CD4-positive, alpha-beta T cell treated with Interleukin-15 for 1 hour (primary cell): ENCODE measurements at places on chromosomes 5 and 9.
A peak's percentile ranks its signal among the peaks of the same experiment; 100 is the strongest.

GRCh38 chr9:4501147-4501507 lies 10.9 kb downstream of the SLC1A1 start:
- no peak for DNase-seq

DNA sequence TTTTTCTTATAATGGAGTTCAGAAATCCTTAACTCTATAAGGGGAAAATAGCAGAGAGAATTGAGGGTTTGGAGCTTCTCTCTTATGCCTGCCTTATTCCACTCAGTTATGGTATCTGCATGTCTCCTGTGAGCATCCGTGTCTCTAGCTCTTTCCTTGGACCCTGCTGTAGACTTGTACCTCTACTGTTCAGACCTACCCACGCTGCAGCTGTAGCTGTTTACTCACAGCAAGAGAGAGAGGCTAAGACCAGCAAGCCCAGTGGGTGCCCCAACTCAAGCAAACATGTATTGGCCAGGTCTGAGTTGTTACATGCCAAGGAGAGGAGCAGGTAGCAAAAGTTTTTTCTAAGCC lies 7.1 kb upstream of the PCSK1 start:
- no peak for DNase-seq

GRCh38 chr9:126148994-126149393 lies 177.6 kb upstream of the MVB12B start:
- DNase-seq: no peak

DNA sequence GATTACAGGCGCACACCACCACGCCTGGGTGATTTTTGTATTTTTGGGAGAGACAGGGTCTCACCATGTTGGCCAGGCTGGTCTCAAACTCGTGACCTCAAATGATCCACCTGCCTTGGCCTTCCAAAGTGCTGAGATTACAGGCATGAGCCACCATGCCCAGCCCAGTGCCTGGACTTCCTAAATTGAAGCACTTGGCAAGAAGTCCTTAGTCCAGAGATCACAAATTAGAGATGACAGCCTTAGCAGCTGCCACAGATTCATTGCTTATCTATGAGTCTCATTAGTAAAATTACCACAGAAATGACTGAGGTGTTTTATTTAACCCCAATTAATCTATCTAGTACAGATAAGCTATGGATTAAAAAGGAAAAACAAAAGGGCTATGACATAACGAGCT lies 19.2 kb downstream of the EFCAB9 start:
- no peak for DNase-seq

DNA sequence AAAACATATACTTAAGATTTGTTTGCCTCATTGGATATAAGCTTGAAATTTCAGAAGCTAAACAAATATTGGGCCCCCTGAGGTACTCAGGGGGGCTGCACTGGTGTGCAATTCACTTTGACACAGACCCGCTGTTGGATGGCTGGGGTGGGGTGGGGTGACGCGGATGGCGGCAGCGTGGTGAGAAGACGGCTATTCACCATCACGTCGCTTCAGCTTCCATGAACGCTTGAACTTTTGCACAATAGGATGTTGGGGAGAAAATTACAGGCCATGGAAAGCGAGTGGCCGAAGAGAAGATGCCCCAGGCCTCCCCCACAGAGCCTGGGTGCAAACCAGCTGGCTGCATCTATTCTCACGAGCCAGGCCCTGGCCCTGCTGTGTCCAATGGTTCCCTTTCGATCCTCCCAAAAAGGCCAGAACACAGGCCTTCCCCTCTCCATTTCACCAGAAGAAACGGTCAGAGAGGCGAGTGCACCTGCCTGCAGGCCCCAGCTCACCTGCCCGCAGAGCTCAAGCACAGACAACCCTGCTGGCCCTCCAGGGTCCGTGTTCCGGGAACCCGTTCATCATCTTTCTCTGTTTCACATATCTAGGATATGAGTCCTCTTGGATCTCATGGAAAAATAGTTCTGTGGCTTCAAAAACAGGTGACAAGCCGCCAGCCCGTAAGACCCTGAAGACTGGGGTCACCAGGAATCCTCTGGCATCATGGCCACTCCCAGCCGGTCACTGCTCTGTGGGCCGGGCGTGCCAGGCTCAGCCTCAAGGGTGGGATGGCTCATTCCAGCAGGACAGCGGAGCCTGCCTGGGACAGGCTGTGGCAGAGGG lies 46.8 kb upstream of the SARDH start:
- no peak for DNase-seq

GRCh38 chr5:438481-438981 lies 4.4 kb upstream of the EXOC3 start:
- peak; percentile 12 for DNase-seq

- no peak for DNase-seq
These were observed 567.2 kb downstream of the SLCO4C1 start for GRCh38 chr5:101728933-101729332.

DNA sequence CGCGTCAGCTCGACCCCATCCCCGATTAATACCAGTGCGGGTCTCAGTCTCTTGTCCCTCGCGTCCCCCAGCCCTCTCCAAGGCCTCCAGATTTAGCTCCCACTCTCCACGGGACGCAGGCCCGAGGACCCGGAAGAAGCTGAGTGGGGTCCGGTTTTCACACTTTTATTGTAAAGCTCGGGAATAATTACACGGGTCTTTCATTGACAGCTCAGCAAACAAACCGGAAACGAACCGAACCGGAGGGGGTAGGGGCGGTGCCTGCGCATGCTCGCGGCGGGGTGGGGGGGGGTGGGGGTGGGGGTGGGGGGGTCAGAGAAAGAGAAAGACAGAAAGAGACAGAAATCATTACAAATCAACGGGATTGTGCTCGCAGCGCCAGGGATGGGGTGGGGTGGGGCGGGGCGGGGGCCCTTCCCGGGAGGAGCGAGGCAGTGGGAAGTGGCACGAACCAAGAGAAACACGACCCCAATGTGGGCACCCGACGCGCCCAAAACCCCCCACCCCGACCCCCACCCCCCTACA lies 27.9 kb downstream of the PCDH1 start:
- no peak for DNase-seq

GRCh38 chr5:172102913-172103626 lies 85.0 kb downstream of the STK10 start:
- no peak for DNase-seq

DNA sequence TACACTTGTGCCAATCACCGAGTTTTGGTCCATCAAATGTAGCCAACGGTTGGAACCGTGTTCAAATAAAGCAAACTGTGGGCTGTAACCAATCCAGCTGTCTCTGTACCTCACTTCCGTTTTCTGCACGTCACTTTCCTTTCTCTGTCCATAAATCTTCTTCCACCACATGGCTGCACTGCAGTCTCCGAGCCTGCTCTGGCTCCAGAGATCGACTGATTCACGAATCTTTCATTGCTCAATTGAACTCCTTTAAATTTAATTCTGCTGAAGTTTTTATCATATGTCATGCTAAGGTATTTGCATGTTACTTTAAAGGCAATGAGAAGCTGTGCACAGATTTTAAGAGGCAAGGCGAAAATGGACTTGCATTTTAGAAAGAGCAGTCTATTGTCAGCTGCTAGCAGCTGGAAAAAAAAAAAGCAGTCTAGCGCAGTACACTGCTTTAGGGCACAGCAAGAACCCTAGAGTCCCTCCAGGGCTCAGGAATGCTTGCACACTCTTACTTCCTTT lies 13.2 kb downstream of the TTC39B start:
- peak; percentile 19 for DNase-seq

- DNase-seq: peak; percentile 66
These were observed 57.0 kb downstream of the COL15A1 start for GRCh38 chr9:99000476-99001395.

DNA sequence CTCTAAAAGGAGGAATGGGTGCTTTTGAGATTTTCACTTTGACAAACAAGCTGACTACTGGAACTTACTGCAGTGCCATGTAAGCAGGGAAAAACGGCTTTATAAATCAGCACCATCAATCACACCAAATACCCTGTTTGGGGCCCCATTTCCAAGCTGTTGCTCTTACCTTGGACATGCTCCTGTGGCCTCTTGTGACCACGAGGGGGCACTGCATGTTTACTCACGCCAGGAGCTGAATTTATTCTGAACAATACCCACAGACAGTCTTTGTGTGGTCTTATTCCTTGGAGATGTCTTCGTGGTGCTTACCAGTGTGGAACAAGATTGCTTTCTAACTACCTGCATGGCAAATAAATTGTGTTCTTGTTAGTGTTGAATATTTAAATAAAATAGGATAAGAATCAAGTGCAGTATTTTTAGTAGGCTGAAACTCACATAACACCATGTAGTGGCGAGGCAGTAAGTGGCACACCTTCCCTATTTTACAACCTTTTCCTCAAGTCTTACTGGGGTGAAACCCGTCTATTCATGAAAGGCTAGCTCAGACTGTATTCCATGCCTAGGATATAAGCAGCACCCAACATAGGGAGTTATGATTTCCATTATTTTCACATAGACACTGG lies 155.5 kb upstream of the NMUR2 start:
- no peak for DNase-seq
